SK-N-MC (cell line): ENCODE measurements at places on chromosomes 5 and 9.

GRCh38 chr5:105544300-105544699 is 1981.7 kb upstream of the NUDT12 start:
- peak; percentile 76 for DNase-seq

GRCh38 chr9:115232181-115232774 is 114.3 kb upstream of the TNC start:
- DNase-seq: no peak

DNA sequence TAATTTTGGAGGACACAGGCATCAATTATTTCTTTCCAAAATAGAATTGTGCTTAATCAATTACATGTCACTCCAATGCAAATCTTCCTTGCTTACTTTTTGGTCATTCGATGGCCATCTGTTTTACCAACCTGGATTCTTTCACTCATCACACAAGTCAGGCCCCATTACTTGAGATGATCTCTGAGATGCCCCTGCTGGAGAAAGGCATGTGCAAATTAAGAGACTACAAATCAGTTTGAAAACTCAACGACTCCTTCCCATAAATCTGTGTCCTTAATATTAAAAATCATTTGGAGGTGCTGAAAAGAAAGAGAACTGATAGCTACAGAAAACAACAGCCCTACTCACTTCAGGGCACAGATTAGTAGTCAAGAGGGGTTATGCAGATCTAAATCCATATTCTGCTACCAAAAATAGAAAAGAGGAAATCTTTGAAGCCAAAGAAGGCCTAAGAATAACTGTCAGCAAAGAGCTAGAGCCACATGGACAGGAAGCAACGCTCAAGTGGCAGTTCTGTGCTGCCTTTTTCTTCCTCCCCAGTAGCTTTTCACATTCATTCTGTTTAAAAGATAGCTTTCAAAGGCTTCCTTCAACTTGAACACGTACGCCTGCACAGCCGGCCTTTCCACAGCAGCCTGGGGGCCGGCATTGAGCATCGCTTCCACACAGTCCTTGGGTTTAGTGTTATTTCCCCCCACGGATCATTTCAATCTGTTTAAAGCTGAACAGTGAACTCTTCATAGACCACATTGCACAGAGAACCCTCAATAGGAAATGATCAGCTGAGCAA is 79.3 kb upstream of the MAP3K1 start:
- DNase-seq: no peak

DNA sequence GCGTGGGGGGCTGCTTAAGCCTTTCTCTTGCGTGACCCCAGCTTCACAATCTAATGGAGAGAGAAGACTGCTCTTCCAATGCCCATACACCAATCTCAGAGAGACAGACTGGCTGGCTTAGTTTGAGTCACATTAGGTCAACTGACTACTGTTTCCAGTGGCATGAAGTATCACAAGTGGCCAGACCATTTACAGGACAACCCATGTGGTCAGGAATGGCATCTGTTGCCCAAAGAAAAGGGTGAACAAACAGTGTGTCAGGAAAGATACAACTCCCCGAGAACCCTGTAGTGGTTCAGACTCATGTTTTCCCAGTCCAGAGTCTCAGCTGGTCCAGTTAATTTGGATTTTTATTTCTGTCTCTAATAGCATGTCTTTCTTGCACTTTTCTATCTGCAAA is 177.4 kb upstream of the IL12B start:
- DNase-seq: no peak

DNA sequence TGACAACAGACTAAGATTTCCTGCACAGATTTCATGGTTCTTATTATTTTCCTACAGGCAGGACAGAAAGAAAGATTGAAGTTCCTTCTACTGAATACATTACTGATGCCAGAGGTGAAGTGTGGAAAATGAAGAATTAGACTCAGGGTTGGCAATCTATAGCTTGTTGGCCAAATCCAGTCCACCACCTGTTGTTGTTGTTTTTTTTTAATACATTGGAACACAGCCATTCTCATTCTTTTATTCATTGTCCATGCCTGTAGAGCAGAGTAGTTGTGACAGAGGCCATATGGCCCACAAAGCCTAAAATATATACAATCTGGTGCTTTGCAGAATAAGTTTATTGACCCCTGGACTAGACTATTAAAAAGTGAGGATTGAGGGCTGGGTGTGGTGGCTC is 5.8 kb upstream of the PLPPR1 start:
- DNase-seq: no peak

DNA sequence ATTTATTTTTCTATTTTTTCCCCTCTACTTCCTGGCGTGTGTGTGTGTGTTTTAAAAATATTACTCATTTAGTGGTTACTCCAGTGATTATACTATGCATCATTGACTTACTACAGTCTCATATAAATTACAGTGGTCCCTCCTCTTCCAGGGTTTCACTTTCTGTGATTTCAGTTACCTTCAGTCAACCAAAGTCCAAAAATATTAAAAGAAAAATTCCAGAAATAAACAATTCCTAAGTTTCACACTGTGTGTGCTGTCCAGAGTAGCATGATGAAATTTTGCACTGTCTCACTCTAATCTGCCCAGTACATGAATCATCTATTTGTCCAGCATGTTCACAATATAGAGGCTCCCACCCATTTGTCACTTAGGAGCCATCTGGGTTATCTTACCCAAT is 47.4 kb upstream of the CCDC112 start:
- no peak for DNase-seq

DNA sequence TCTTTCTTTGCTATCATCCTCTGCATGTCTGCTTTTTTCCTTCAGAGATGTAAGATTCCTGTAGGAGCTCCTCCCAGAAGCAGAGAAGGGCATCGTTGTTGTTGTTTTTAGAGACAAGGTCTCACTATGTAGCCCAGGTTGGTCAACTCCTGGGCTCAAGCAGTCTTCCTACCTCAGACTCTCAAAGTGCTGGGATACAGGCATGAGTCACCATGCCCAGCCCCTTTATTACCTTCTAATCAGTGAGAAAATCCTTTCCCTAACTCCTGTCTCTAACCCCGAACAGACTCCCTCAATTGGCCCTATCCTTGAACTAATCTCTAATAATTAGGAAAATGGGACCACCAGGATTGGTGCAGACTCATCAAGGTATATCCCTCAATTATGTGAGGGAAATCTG is 64.4 kb downstream of the GALNT10 start:
- DNase-seq: no peak

DNA sequence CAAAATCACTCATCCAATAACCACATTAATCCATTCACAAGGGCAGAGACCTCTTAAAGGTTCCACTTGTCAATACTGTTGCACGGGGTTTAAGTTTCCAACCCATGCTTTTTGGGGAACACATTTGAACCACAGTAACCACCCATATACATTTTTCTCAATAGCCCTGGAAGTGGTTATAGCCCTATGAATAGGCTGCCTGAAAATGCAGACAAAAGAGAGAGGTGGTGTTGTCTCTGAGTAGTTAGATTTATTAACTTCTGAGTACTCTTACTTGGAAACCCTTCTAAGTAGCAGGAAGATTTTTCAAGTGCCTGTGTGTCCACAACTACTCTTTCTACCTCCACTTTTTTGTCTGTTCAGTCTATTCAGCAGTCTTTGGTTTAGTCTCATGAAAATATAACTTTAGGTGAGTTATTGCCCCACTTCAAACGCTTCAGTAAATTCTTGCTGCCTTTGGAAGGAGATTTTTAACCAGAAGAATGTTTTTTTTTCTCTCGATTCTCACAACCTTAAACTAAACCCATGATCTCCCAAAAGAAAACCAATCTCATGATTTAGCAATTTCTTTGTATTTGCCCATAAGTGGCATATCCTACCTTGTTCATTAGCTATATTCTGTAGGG is 42.6 kb downstream of the ARHGEF28 start:
- no peak for DNase-seq

- no peak for DNase-seq
These were observed 45.5 kb upstream of the TNFSF15 start for GRCh38 chr9:114851306-114851705.

DNA sequence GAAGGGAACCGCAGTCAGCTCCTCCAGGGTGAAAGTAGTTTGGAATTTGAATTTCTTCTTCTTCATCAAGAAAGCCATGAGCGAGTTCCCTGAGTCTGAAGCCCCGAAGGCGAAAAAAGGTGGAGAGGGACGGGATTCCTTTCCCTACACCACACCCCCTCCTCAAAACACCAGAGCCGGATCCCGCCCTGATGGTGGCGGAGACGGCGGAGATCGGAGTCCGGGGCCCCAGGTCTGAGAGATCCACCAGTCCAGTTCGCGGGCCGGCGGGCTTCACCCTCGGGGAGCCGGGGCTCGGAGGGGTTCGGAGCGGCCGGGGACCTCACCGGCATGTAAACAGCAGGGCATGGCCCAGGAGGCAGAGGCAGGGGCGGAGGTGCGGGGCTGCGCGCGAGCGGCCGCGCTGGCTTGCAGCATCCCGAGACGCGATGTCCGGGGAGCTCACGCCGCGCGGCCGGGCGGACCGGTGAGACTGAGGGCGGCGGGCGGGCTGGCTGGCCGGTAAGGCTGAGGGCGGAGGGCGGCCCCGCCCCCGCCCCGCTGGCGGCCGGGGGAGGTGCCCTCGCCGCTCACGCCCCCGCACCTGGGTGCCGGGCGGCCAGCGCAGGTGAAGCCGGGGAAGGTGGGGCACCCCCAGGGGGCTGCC is 606 bp downstream of the EEIG1 start:
- no peak for DNase-seq

DNA sequence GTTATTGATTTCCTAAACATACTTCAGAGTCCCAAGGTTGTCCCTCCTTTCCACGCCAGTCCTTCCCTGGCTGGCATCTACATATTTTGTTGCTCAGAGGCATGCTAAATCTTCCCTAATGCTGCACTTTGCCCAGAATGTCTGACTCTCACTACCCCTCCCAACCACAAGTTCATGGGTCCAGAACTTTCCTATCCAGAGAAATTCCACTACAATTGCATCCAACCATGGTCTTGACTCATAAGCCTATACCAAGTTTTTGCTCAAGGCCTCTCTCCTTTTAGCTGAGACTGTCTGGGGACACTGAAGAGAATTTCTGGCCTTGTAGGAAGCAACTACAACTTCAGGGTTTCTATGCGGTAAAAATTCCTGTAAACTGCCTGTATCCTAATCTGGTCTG is 206.3 kb downstream of the BNC2 start:
- no peak for DNase-seq

GRCh38 chr9:33320568-33321261 is 30.4 kb downstream of the NFX1 start:
- DNase-seq: no peak

GRCh38 chr9:125437771-125438221 is 176.2 kb downstream of the GAPVD1 start:
- DNase-seq: no peak

DNA sequence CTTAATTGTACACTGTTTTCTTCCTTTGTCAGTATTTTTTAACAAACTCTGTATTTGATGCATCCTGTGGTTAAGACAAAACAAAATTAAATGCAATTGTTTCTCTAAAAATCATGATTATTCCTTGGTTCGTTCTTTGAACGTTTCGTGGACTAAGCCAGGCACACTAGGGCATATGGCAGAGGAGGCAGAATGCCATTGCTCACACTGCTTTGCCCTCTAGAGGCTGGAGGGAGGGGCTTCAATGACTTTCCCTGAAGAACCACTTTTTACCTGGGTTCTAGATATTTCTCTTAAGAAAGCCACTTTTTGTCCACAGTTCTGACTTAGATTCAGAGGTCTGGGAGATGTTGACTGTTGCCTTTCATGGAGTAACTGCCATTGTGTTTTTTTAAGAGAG is 236.2 kb upstream of the ADAMTSL1 start:
- DNase-seq: no peak

DNA sequence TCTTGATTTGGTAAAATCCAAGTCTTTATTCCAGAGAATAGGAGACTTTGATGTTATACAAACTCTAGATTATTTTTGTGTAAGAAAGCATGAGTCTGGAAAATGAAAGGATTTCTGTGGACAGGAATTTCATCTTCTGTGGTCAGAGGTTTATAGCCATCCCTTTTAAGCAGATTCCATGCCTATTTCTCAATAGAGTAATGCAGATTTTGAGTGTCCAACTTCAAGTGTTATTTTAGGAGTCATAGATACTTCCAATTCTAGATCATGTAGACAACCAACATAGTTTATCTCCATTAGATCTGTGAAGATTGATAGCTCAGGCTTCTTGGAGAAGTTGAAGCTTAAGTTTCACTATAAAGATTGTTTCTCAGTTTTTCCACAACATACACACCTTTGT is 379.7 kb downstream of the PSAT1 start:
- no peak for DNase-seq

- DNase-seq: no peak
These were observed 249.1 kb downstream of the CD180 start for GRCh38 chr5:66947458-66947857.

GRCh38 chr9:127917603-127918002 is 762 bp upstream of the ST6GALNAC4 start:
- no peak for DNase-seq

GRCh38 chr9:111458139-111459009 is 25.8 kb downstream of the ECPAS start:
- no peak for DNase-seq

GRCh38 chr9:136857581-136858412 is 5.7 kb downstream of the MAMDC4 start:
- no peak for DNase-seq

GRCh38 chr5:102481054-102481715 is 17.6 kb downstream of the SLCO6A1 start:
- no peak for DNase-seq

DNA sequence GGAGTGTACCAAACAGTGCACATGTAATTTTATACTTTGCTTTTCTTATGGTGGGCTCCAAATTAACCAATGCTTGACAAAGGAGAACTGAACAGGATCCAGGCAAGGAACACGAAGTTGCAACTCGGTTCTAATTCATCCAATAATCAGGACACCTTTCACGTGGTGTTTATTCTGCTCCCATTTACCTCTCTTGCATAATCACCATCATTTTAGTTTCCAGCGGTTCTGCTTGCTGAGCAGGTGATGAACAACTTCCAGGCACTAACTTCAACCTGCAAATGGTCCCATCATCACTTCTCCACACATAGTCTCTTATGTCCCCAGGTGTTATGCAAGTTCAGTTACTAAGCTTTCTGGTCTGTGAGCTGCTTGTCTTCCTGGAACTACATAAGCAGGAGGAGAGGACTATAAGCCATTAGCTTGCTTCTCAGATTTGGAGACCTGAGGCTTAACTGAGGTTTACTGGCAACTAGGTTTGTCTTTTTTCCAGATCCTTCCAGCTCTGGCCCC is 326.8 kb upstream of the SLC30A5 start:
- DNase-seq: no peak

GRCh38 chr5:2879701-2880100 is 128.2 kb upstream of the IRX2 start:
- DNase-seq: no peak

- DNase-seq: no peak
These were observed 105.8 kb upstream of the NTRK2 start for GRCh38 chr9:84563691-84564090.

GRCh38 chr5:82639393-82640144 is 361.4 kb upstream of the RPS23 start:
- no peak for DNase-seq

DNA sequence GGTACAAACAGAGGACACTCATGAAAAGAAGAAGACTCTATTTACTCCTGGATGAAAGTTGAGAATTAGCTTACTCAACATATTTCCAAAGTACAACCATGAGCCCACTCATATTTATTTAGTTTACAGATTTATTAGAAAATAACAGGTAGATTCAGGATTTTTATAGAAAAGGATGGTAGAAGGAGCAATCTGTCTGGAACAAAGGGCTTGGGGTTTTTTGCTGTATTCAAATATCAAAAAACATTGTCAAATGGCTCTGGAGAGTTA is 7.0 kb upstream of the ERAP2 start:
- no peak for DNase-seq
